SW480 (cell line): ENCODE measurements at places on chromosomes 3 and 15.
A peak's percentile ranks its signal among the peaks of the same experiment; 100 is the strongest.

GRCh38 chr3:114904633-114905032, 242.5 kb downstream of the ZBTB20 start:
- no peak for DNase-seq

DNA sequence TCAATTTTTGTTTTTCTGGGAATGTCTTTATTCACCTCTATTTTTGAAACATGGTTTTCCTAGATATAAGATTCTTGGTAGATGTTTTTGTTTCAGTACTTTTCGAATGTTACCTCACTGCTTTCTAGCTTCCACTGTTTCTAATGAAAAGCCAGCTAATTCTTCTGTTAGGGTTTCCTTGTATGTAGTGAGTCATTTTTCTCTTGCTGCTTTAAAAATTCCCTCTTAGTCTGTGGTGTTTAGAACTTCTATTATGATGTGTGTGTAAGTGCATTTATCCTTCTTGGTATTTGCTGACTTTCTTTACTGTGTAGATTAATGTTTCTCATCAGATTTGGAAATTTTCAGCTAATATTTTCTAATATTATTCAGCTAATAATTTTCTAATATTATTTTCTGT, 151.1 kb upstream of the OSTN start:
- DNase-seq: no peak

GRCh38 chr15:71238926-71239325, 123.7 kb downstream of the THSD4 start:
- DNase-seq: no peak

DNA sequence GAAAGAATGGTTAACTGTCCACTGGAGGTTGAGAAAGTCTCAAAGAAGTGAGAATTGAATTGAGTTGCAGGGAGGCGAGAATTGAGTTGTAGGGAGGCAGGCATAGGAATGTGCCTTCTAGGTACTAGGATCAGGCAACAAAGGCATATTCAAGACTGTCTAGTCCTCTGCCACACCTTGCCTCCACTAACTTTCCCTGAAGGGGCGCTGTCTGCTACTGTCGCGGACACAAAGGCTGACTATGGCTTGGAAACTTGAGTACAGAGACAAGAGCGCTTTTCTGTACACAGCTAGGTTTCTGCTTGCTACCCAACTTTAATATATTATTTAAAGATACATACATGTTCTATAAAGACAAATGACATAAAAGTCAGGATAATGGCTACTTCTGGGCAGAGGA, 10.4 kb upstream of the FBXL22 start:
- no peak for DNase-seq

DNA sequence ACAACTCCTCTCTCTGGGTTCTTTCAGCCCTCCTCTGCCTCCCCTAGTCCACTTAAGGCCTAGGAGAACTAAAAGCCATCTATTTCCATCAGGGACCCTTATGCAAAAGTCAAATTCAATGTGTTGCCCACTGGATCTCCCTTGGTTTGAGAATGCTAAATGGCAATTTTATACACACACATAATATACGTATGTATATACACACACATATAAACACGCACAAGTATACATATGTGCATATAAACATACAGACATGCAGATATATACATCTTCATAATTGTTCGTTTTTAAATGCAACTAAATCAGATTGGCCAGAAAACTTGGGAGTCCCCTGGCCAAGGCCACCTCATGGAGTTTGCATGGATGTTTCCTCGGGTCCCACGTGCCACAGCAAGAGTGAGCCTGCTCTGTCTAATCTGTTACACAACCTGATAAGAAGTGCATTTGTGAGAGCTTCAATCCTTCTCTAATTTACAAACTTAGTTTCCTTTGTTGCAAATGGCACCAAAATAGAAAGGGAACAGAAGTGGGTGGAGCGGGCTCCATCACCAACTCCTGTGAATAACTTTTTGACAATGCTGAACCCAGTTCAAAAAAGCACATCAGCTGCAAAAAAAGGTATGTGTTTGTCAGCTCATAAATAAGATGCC, 84.2 kb downstream of the FOXP1 start:
- no peak for DNase-seq

- no peak for DNase-seq
These were observed 109.1 kb upstream of the LRIG1 start for GRCh38 chr3:66609660-66610561.

DNA sequence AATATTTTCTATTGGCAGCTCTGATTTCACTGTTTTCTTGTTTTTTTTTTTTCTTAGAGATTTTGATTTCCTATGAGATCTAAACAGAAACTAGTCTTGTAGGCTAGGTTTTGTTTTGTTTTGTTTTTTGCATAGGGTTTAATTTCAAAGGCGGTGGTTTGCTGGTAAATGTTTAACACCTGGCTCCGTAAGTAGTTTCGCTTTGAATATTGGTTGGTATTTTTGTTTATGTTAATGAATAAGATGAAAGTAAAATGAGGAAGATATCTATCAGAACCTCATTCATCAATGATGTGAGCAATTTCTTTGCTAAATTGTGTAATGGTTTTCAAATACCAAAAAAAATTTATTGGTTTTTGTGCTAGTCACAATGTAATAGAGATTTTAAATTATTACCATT, 39.7 kb upstream of the TM4SF1 start:
- DNase-seq: peak; percentile 28

GRCh38 chr3:141499965-141500364, 13.1 kb downstream of the RASA2 start:
- DNase-seq: no peak

DNA sequence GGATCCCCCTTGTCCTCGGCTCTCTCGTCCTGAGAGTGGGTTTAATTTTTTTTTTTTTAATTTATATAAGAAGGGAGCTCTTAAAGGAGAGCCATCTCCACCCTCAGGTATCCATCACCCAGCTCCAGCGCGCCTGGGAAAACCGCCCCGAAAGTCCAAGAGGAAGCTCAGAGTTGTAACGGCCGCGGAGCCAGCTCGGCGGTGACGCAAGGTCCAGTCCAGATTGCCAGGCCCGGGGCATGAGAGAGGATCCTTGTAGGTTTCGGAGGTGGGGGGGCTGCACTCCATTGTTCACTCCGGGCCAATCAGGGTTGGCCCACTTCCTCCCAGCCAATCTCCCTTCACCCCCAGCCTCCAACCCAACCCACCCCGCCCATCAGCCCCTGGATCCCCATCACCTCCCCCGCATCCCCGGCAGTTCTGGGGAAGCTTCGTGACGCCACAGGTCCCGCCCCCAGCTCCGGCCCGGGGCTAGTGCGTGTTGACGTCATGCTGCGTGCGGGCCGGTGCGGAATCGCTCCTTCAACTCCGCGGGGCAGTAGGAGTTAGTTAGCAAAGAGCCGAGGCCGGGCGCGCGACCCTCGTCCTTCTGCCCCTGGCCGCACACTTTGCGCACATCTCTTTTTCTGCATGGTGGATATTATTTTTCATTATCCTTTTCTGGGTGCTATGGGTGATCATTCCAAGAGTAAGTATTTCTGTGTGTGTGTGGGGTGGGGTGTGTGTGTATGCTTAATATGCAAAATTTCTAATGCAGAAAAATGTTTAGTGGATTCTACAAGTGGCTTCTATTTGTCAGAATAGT, at the start of gene ISL2:
Gene ISL2 (plus strand): TSS at position 520 of the 805 bp plus-strand sequence. CDS start 111 bp downstream, at position 631.
- DNase-seq: peak; percentile 98

- no peak for DNase-seq
These were observed 2.3 kb downstream of the POPDC2 start for GRCh38 chr3:119657887-119658702.

GRCh38 chr3:167481164-167481563, 7.3 kb upstream of the SERPINI2 start:
- DNase-seq: no peak

GRCh38 chr15:60751985-60752952, 273.3 kb upstream of the ICE2 start:
- no peak for DNase-seq

DNA sequence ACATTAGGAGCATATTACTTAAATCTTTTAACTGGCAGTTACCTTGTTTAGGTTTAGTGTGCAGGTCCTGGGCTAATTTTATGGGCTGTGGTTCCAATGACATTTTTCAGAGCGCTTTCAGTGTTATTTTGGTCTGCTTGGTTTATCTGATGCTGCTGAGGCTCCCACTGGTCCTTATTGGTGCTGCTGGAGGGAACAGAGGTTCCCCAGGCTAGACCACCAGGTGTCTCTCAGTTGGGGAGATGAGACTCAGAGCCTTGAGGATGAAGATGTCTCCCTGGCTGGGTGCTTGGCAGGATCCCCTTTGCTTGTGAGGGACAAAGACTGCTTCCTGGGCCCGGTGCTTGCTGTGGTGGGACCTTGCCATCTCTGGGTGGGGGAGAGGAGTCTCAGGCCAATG, 28.3 kb upstream of the TASOR start:
- DNase-seq: no peak

DNA sequence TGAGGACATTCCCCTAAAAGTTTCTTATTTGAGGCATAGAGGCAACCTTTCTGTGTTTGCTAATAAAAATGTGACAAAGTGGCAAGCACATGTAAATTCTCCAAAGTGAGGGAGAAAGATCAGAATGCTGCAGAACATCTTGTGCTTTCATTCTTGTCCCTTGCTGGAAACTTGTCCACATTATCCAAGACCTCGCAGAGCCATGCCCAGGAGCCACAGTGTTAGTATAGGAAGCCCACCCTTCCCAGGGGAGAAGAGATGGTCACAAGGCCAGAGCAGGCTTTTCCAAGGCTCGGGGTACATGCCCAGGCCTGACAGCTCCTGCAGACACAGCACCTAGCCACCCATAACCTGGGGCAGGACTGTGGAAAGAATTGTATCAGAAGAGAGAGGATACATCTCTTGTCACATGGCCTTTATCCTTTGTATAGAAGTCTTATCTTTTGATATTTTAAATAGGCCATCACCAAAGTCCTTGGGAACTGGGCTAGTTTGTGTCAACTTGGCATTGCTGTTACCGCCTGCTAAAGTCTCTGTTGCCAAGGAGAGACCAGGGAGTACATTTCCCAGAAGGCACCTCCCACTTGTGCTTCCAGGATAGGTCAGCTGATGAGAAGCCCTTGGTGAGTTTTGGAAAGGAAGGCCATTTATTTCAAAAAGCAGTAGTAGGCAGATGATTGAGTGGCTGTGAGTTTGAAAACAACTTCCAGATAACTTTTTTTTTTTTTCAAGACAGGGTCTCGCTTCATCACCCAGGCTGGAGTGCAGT, 10.5 kb downstream of the DLEC1 start:
- DNase-seq: no peak

- DNase-seq: no peak
These were observed 507.8 kb downstream of the LPP start for GRCh38 chr3:188661806-188662205.

- DNase-seq: no peak
These were observed 36.9 kb downstream of the PCOLCE2 start for GRCh38 chr3:142852009-142852408.

GRCh38 chr3:114221165-114221880, 16.1 kb downstream of the ZNF80 start:
- DNase-seq: no peak

DNA sequence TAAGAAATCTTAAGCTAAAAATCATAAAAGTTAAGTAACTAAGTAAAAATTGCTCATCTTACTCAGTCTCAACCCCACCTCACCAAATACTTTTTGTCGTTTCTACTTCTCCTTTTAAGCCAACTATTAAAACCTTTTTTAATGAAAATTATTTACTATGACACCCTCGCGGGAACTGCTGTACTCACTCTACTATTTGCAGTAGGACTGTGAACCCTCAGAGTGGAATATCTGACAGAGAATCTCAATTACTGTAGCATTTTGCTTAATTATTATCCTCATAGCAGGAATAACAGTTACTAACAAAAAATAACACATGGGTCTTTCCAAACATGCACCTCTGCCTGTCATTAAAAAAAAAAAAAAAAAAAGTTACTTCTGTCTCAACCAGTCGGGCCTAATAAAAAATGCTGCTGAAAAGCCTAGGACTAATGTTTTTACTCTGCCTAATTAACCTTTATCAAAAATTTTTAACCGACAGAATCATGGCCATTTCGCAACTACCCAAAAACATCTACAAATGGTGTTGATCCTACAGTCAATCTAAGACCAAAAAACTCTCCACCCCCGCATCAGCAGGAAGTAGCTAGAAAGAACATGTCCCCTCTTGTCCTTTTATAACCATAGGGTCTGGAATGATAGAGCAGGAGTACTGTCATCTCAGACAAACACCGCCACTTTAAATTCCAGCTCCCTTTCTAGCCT, 10.2 kb downstream of the ALDH1L1 start:
- DNase-seq: no peak

DNA sequence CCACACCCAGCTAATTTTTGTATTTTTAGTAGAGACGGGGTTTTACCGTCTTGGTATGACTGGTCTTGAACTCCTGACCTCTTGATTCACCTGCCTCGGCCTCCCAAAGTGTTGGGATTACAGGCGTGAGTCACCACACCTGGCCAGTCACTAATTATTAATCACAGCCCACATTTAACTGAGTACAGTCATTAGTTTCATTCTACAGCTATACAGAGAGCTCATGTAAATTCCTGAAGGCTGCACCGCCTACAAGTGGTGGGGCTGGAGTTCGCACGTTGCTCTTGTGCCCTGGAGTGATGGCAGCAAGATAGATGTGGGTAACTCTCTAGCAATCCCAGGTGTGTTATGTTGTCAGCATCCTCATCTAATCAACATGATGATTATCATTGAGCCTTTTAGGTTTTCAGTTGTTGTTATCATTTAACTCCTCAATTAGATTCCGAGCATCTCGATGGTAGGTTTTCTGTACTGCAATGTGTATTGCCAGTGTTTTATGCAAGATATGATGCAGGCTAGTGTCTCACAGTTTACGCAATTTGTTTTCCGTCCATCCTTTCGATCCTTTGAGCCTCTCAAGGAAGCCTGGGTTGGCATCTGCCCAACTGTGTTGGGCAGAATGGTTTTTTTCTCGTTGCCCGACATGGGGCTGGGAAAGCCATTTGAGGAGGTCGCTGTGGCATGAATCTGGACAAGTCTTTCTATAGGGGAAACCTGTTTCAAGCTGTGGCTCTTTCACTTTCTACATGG, 216.3 kb downstream of the LPP start:
- DNase-seq: no peak

DNA sequence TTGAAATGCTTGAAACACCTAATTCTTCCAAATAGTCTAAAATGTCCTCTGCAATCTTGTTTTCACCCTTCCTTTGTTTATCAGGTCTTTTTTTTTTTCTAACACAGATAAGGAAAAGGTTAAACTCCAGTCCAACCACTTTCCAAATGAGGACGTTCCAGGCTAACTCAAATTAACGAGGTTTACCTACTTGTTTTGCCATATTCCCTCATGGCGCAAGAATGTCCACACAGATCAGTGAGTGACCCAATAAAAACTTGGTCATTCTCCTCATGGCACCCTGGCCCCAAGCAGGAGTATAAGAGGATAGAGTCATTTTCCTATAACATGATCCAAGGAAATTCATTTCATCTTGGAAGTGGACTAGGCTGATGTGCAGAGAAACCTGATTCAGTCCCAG, 6.6 kb upstream of the LIPC start:
- DNase-seq: no peak

- no peak for DNase-seq
These were observed 12.0 kb downstream of the TTBK2 start for GRCh38 chr15:42908538-42908937.

- DNase-seq: peak; percentile 28
These were observed 40.2 kb downstream of the CLEC3B start for GRCh38 chr3:45066109-45066801.
